ENCODE measurements at places on chromosomes 11 and 22.

DNA sequence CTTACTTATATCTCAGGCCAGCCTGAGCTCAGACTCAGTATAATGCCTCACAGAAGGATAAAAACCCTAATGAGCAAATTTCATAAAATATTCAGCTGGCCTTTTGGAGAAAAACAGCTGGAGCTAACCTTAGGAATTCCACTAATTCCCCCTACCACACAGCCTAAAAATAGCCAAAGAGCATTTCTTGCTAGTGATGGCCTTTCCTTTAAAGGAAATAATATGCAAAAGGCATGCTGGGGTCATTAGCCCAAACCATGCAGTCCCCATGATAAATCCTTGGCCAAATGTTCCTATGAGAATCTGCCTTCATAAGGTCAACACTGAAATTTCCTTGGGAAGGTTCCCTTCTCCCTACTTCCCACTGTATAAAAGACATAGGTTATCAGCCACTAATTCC, 38.2 kb downstream of the SYTL2 start:
- no peak for DNase-seq

DNA sequence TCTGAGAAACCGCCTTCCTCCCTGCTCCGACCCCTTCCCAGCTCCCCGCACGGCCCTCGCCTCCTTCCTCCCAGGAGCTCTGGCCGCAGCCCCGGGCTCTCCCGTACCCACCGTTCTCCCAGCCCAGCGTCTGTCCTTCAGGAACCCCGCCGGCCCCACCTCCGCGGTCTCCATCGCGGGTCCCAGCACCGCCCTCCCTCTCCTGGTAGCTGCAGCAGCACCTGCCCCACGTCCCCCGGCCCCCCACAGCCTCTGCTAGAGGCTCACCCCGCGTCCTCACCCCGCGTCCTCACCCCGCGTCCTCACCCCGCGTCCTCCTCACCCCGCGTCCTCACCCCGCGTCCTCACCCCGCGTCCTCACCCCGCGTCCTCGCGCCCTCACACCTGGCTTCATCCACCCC, 85.9 kb downstream of the WNT7B start:
- no peak for DNase-seq

DNA sequence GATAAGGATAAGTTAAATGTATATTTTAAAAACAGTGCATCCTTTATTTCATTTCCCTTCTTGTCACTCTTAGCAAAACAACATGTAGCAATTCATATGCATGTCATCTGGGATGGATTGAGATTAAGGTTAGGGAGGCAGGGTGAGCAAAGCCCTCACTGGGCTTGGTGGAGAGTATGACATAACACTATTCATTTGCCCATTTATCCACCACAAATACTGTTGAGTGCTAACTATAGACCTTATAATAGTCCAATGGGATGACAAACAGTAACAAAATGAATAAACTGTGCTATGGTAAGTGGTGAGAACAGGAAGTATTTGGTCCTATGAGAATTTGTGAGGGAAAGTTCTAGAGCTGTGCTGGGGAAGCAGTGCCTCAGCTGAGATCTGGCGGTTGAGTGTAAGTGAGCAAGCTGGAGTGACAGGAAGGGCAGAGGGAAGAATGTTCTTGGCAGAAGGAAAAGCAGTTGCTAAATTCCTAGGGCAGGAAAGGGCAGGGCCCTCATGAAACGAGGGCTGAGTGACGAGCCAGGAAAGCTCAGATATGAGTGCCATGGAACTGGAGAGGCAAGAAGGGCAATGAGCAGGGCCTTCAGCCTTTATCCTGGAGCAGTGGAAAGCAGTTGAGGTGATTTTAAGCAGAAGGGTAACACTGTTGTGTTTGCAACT, 6.7 kb downstream of the HSD17B12 start:
- DNase-seq, result no peak

- no peak for DNase-seq
These were observed 81.0 kb downstream of the BUD13 start for GRCh38 chr11:116691771-116692177.

GRCh38 chr11:85269109-85269508, 358.0 kb downstream of the DLG2 start:
- no peak for DNase-seq

DNA sequence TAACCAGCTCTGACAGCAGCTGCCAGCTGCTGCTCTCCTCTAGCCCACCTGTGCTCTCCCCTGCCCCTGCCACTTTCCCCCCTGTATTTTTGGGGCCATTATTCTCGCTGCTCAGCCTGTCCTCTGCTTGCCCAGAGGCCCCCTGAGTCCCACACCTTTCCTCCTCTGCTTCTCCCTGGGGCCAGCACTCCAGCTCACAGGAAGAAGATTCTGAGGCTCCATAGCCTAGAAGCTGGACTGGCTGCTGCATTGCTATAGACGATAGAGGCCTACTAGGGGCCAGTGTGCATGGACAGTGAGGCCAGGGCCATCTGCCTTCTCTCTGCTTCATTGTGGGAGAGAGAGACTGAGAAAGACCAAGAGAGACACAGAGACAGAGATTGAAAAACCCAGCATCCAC, 679 bp downstream of the OMP start:
- no peak for DNase-seq

GRCh38 chr22:19058713-19059451, 63.3 kb downstream of the DGCR2 start:
- DNase-seq, result no peak

DNA sequence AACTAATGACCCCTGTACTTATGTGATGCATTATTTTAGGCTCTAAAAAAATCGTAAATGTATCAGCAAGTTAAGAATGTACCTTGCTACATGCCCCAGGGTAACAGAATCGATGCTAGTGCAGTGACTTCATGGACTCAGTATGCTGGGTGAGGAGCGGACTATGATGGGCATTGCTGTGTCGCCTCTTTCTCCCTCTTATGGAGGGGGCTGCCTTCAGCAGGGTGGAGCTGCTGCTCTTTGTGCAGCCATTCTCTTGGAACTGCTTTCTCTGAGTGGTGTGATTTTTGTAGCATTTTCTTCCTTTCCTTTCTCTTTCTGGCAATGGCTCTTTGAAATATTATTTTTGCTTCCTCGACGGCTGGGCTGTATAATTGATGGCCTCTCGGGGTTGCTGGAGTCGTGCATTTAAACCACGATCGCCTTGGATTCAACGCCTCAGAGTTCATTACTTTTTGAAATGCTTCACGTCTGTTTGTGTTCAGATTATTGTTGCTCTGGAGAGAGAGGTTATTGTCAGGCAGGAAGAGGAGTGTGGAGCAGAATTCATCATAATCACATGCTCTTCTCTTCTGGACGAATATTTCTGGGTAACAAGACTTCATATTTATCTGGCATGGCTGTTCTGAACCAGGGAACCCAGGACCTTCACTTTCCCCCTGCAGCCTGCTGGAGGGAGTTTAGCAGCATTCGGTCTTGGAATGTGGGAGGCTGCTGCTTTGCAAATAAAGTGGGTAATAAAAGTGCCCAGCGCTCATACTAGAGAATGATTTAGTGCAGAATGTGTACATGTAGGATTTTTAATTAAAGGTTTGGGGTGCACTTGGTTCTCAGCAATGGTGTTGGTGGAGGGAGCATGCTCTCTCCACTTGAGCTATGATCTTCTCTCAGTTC, 804.2 kb downstream of the NTM start:
- DNase-seq, result no peak

DNA sequence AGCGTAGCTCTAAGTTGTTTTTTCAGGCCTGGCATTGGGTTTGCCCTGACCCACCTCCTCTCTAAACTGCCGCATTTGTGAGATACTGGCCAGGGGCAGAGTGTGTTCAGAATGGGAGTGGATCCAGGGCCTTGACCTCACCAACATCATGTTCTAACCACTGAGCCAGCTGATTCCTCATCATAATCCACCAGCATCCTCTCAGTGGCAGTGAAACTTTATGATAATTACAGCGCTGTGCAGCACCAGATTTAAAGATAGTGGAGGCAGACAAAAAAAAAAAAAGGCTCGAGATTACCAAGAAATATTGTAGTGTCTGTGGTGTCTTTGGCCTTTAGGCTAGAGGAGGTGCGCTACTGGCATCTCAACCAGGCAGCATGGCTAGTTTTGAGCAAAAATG, 53.0 kb downstream of the KREMEN1 start:
- DNase-seq, result no peak

DNA sequence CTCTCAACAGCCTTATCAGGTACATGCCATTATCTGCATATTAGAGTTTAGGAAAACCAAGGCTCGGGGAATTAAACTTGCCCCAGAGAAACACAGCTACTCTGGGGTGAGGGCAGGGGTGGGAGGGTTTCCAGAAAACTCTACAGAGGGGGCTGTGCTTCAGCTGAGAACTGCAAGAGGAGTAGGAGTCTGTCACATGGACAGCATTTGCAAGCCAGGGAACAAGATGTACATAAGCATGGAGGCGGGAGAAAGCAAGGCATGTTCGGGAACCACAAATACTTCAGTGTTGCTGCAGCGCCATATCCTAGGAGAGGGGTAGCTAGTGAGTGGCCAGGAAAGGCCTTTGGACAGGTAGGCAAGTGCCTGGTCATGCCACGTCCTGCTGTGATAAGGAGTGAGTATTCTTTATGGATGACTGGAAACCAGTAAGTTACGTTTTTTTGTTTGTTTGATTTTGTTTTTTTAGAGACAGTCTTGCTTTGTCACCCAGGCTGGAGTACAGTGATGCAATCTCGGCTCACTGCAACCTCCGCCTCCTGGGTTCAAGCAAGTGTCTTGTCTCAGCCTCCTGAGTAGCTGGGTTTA, 57.2 kb downstream of the GRAMD1B start:
- no peak for DNase-seq

- no peak for DNase-seq
These were observed 1.7 kb downstream of the TIMP3 start for GRCh38 chr22:32803020-32803737.

DNA sequence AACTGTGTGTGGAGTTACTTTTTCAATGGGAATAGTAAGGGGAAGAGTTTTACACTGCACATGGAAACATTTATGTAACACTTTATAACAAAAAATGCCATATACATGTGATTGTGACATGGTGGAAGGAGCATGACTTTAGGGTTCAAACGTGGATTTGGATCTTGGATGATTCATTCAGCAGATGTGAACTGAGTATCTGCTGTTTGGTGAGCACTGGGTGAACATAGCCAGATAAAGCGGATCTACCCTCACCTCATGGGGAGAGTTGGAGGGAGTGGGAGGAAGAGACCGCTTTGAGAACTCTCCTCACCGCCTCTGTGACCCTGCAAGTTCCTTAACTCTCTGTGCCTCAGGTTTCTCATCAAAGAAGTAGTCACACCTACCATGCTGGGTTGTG, 3.1 kb downstream of the NAA40 start:
- no peak for DNase-seq

GRCh38 chr11:46298699-46299433, 21.4 kb downstream of the CREB3L1 start:
- no peak for DNase-seq

DNA sequence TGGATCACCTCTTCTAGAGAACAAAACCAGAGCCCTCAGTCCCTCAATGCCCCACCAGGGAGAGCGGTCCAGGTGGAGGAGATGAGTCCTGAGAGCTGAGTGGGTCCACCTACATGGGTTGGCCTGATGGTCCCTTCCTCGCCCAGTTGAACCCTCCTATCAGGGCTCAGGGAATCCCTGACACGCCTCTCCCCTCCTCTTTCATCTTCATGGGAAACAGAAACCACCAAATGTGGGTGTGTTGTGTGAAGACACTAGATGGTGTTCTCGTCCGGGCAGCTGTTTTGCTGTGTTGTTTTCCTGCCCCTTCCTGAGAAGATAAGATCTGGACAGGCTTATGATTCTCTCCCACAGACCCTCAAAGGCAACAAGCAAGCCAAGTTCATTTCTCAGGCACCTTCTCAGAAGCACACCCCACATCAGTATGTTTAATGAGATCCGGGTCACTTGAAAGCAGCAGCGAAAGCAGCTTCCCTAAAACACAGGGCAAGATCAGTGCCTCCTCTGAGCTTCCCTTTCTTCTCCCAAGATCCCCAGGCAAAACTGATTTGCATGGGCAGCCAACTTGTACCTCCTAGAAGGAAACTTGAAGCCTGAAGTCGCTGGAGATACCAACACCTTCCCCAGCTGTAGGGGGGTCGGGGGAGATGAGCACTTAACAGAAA, 35.3 kb upstream of the POU2AF1 start:
- DNase-seq, result no peak

- no peak for DNase-seq
These were observed 7.4 kb upstream of the MB start for GRCh38 chr22:35624547-35624946.

DNA sequence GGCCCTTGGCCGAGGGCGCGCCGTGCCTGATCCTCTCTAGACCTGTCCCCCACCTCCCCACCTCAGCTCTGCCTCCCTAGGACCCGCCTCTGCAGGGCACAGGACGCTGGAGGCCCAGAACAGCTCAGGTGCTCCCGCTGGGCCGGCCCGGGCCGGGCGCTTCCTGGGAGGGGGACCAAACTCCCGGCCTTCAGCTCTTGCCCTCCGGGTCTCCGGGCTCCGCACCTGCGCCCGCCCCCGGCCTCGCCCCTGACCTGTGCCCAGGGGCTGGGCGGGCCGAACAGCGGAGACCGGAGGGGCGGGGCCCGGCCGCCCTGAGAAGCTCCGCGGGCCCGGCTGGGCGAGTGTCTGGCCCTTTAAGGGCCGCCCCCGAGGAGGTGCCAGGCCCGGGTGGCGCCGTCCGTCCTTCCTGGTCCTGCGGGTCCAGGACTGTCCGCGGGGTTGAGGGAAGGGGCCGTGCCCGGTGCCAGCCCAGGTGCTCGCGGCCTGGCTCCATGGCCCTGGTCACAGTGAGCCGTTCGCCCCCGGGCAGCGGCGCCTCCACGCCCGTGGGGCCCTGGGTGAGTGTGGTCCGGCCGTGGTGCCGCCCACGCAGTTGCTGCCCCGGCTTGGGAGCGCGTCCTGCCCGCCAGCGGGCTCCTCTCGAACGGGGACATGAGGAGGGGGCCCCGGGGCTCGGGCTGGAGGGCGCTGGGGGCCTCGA, at the start of gene SSH3:
Gene SSH3 (plus strand): TSS at position 399 of the 703 bp plus-strand sequence. CDS start 96 bp downstream, at position 495.
- no peak for DNase-seq

- DNase-seq, result peak; percentile 4
These were observed 74.9 kb upstream of the RAG2 start for GRCh38 chr11:36672815-36673450.
